ENCODE measurements at places on chromosomes 6 and 20. TPM values are rescaled to one million over a fixed set of nuclear protein-coding genes. Genes with fewer than 3 reads are reported as not detected.

DNA sequence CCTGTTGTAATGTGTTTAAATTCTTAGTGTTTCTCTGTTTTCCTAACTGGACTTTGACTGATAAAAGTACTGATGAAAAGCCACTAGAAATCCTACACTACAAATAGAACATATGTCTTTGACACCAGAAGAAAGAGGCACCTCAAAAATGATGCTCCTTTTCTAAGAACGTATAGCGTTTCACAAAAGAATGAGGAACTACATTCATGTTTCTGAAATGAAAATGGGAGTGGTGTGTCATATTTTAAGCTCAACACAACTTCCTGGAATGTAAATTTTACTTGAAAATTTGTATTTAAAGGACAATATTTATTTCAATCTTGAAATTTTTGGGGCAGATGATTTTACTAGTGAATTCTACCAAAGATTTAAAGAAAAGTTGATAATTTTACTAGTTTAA is 35.3 kb downstream of the KIAA0408 start:
- no peak for DNase-seq

GRCh38 chr6:25035512-25036435 is 100.0 kb upstream of the RIPOR2 start:
- DNase-seq, result no peak

- no peak for DNase-seq
These were observed 247.8 kb downstream of the RNF144B start for GRCh38 chr6:18634912-18635311.

GRCh38 chr20:33812152-33812849 is 1.2 kb downstream of the CHMP4B start:
- DNase-seq, result peak; percentile 31

DNA sequence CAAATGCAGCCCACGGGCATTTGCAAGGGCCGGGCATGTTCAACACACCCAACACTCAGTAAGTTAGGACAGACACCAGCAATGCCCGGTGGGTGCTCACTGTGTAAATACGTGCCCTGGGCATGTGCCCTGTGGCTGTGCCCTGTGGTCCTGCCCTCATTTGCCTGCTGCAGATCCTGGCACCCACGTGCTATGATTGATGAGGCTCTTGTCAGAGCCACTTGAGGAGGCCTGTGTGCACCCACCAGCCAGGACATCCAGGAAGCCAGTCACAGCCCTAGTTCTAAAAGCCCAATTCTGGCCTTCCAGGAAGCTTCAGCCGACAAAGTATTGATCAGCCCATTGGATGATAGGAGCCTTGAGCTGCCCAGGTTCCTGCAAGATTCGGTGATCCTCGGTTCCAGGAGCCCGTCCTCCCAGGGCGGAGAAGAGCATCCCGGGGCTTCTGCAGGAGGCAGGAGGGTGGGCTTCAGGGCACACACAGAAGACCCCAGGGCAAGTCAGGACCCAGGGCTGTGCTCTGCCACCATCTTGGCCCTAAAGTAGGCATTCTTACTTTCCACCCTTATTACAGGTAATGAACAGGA is 223.9 kb downstream of the PREX1 start:
- DNase-seq, result no peak

DNA sequence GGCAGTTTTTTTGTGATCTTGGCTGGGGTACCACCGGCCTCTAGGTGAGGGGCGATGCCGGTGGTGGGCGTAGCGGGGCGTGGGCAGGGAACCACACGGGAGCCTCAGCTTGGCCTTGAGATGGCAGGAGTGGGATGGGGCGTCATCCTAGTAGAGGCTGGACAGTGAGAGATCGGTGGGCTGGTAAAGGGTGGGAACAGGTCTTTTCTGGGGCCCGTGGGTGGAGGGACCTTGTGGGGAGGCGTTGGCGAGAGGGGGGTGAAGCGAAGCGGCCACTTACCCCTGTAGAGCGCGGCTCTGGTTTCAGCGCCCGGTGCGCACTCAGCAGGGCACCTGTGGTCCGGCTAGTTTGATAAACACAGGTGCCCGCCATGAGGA is 12.0 kb downstream of the ITPR3 start:
- DNase-seq, result no peak

DNA sequence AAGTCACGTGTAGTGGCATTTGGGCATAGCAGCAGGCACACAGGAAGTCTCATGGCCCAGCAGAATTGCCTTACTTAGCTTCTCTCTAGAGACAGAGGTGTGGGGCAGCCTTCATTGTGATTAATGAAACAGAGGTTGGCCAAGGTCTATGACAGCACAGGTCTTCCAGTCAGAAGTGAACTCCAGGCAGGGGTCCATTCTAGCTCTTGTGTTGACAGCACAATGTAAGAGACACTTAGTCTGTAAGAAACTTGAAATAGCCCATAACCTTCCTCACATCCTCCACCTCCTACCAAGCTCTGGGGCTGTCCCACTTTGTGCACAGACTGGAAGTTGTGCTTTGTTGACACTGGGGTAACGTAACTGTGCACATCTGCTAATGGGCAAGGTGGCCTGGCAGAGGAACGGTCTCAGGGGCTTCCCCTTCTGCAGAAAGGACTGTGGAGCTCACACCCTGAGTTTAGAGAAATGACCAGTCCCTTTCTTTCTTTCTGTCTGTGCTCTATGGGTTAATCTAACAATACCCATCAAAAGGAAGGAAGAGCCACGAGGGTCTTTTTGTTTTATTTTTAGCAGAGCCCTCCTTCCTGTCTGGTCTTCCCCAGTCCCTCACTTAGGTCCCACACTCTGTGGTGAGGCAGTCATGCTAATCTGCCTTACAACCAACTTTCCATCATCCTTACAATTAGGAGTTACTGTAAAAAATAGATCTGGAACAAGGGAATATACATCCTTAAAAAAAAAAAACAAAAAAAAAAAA is 35.6 kb upstream of the TAGAP start:
- no peak for DNase-seq

DNA sequence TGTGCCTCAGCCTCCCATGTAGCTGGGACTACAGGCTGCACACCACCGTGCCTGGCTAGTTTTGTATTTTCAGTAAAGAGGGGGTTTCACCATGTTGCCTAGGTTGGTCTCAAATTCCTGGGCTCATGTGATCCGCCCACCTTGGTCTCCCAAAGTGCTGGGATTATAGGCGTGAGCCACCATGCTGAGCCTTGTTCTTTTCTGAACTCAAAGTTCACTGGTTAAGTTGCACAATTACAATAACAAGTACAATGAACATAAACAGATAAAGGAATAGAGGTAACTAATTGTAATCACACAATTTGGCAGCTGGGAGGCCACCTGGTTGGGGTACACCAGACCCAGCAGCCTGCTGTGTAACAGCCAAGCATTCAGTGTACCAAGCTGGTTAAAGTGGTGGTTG is 6.7 kb downstream of the NUDT3 start:
- no peak for DNase-seq

DNA sequence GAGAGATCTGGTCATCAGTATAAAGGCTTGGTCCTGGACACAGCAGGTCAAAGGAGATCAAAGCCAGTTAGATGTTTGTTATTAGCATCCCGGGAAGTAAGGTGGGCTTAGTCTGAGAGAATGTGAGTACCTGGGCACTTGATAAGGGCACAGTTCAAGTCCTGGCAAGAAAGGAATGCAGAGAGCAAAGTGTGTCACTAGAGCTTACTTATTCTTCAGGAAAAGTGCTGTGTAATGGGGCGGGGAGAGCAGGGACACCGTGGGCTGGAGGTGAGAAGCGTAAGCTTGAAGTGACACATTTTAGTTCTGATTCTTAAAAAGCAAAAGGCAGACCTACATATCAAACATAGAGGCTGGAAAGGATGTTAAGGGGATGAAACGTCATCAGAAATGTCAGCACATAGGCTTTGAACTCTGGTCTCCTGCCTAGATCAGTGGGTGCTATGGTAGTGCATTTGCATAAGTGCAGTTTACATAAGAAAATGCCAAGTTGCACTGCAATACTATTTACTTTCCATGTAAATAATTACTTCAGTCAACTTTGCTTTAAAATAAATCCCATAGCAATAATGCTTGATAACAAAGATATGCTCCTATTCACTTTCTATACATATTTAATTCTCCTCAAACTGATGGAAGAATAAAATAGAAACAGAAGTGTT is 2.6 kb downstream of the SAMD5 start:
- no peak for DNase-seq

DNA sequence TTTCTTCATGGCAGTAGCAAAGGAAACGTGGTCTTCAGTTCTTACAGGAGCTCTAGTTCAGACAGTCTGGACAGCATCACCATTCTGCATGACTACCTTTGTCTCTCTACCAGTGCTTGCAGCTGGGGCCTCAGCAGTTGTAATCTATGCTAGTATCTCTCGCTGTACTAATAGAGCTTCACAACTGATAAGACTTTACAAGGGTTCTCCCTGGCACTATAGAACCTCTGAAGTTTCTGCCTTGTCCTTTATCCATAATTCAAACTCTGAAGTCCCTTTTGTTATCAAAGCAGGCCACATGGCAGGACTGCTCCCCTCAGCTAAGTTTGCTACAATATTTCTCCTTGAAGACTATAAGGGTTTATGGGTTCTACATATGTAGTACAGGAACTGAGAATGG is 842.1 kb upstream of the ADGRB3 start:
- DNase-seq, result no peak

- no peak for DNase-seq
These were observed 20.4 kb downstream of the TAF11 start for GRCh38 chr6:34867484-34867883.

GRCh38 chr6:97207383-97207782 is 75.6 kb downstream of the MMS22L start:
- DNase-seq, result no peak

- no peak for DNase-seq
These were observed 54.8 kb downstream of the WDR27 start for GRCh38 chr6:169646906-169647567.

DNA sequence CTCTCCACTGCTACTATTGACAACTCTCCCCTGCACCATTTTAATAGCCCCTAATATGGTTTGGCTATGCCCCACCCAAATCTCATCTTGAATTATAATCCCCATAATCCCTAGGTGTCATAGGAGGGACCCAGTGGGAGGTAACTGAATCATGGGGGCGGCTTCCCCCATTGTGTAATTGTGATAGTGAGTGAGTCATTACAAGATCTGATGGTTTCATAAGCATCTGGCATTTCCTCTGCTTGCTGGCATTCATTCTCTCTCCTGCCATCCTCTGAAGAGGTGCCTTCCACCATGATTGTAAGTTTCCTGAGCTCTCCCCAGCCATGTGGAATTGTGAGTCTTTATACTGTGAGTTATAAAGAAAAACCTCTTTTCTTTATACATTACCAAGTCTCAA is 74.1 kb upstream of the TCF21 start:
- peak; percentile 9 for DNase-seq

DNA sequence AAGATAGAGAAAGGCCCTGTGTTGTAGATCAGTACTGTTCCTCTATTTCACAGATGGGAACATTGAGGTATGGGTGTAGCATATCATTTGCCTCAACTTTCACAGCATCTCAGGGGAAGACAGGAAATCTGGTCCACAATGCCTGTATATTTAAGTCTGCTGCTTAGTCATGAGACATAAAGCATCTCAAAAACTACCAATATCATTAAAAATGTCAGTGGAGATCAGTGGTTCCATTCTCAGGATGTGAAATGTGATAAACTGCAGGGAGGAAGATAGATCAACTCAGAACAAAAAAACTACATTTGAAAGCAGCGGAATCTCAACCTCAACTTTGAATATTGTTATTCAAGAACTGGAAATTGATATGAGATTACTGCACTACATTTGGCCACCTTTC is 192.9 kb upstream of the PREP start:
- no peak for DNase-seq

GRCh38 chr6:131952886-131953509 is 1.8 kb upstream of the CCN2 start:
- DNase-seq, result no peak

DNA sequence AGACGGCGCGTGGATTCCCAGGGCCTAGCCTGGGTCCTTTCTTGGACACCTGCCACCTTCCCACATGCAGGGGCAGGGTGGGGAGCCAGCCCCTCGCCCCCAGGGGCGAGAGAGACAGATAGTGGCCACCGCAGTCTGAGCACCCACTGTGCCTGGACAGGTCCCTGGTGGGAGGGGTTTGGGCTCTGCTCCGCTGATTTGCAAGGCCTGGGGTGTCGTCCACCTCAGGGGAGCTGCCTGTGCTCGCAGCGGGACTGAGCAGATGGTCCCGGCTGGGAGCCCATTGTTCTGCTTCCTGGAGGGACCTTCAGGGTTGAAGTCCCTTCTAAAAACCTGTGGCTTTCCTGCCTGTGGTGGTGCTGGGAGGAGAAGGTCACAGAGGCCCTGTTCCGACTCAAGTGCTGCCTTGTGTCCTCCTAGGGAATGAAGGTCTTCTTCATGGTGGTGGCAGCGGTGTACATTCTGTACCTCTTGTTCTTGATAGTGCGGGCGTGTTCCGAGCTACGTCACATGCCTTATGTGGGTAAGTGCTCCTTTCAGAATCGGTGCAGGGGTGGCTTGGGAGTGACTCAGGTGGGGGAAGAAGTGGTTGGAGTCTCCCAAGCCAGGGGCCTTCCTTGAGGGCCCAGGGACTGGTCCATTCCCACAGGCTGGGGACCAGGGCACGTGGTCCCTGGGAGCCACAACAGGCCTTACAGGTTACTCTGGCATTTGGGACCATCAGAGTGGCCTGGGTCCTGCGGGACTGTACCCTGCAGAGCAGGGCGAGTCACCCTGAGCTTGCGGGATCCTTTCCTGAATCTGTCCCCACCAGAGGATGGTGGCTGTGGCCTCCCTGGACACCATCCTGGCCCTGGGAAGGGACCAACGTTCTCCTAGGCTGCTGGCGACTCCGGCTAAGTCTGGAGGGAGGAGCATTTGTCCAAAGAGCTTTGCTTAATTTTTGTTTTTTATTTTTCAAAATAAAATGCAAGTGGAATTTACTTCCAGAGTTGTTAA is 19.6 kb downstream of the DYNLT1 start:
- DNase-seq, result no peak

- no peak for DNase-seq
These were observed 453.8 kb downstream of the RFPL4B start for GRCh38 chr6:112800916-112801315.

DNA sequence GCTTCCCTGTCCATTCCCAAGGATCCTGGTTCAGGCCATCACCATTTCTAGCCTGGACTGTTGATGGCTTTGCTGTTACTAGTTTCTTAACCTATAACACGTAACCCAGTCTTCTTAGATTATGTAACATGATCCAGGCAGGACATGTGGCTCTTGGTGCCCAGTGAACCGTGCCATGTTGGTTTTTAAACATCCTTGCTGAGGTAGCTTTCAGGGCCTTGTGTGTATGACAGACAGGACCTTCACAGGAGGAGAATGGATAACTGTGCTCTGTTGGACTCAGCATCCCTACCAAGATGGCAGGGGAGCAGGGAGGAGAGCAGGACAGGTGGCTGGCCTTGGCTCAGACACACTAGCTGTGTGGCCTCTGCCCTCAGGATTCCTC is 46.8 kb downstream of the PANK2 start:
- no peak for DNase-seq

- no peak for DNase-seq
These were observed 27.6 kb downstream of the RPS12 start for GRCh38 chr6:132841966-132842365.

IL17F gene
- total RNA-seq, result not detected

SNPH gene
- total RNA-seq, result 1.5 TPM

OR11A1 gene
- not detected for total RNA-seq

BPIFB4 gene
- total RNA-seq, result not detected

THEMIS gene
- total RNA-seq, result not detected

TRIM15 gene
- not detected for total RNA-seq

POU3F2 gene
- 0.14 TPM for total RNA-seq

PNLDC1 gene
- not detected for total RNA-seq

FNDC11 gene
- total RNA-seq, result not detected

HBS1L gene
- 45.2 TPM for total RNA-seq

PPP1R3G gene
- total RNA-seq, result not detected

EPHA7 gene
- 5.6 TPM for total RNA-seq

LRFN2 gene
- not detected for total RNA-seq
